ENCODE measurements at places on chromosomes 11 and 22.

DNA sequence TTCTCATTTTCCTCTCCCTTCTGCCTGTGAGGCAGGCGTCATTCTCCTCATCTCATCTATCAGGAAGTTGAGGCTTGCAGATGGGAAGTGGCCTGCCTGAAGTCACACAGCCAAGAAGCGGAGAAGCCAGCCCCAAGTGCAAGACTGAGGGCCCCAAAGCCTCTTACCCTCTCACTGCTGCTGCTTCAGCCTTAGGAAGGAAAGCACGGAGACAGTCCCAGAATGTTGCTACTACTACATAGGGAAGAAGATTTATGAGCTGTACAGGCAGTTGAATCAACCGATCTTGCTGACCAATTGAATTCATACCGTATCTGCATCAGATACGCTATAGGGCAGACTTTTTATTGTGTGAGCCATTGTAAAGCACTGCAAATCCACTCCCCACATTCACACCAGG, 89.0 kb downstream of the CWC15 start:
- no peak for DNase-seq

GRCh38 chr11:9090488-9091043, 833 bp downstream of the SCUBE2 start:
- no peak for DNase-seq

GRCh38 chr11:2690596-2691354, 9.0 kb downstream of the KCNQ1OT1 start:
- no peak for DNase-seq

- DNase-seq = no peak
These were observed 22.5 kb downstream of the CABP7 start for GRCh38 chr22:29742326-29742725.

- no peak for DNase-seq
These were observed 21.8 kb upstream of the OPCML start for GRCh38 chr11:133553885-133554740.

- DNase-seq = no peak
These were observed 1328.9 kb downstream of the BRD1 start for GRCh38 chr22:48498526-48499331.

GRCh38 chr11:86035164-86035563, 33.7 kb downstream of the PICALM start:
- no peak for DNase-seq

DNA sequence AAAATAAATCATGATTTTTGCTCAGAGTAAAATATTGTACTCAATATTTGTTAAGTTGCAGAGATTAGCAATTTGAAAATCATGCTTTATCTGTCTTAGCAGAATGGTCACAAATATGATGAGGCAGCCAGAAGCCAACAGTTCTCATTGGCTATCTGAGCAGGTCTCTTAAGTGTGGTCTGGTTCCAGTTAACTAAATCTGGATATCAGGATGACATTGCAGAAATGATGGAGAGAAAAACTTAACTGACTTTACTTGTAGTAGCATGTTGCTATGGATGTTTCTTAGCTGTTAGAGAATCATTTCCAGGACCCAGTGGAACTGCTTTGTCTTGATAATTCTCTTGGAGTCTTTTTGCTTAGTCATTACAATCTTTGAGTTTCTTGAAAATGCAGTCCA, 1070.3 kb downstream of the JRKL start:
- DNase-seq = no peak

- no peak for DNase-seq
These were observed 264.2 kb downstream of the TMEM135 start for GRCh38 chr11:87301785-87302540.

- no peak for DNase-seq
These were observed 50.3 kb downstream of the TRIOBP start for GRCh38 chr22:37747080-37747714.

- no peak for DNase-seq
These were observed 19.2 kb downstream of the NTM start for GRCh38 chr11:131389582-131389981.

DNA sequence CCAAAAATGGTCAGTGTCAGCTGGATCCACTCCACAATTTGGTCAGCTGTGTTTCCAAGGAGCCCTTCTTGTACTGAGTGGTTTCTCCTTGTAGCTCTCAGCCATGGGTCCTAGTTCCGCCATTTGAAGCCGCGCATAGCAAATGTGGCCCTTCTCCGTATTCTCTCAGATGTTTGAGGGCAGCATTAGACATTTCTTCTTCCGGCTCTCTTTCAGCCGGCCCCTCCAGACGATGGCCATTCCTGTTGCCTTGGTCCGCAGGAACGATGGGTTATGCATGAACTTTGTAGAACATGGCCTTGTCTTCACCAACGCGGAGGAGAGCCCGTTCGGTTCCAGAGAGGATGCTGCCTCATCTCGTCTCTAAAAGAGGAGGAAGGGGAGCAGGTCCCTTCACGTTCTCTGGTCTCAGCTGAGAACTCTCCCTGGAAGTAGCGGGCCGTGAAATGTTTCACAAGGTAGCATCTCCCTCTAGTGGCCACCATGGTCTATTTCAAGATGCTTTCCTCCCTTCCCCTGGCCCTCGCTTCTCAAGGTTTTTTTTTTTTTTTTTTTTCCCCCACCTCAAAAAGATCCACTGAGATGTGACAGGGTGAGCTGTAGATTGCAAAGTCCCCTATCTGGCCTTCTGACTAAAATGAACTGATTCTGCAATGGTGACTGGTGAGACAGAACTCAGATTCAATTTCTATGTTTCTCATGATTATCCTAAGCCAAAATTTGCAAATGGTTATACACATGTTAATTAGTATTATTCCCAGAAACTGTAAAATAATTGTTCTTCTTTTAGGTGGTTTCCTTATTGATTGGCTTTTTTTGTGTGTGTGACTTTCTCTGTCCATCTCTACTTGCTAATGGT, 19.8 kb upstream of the PLET1 start:
- peak; percentile 57 for DNase-seq

DNA sequence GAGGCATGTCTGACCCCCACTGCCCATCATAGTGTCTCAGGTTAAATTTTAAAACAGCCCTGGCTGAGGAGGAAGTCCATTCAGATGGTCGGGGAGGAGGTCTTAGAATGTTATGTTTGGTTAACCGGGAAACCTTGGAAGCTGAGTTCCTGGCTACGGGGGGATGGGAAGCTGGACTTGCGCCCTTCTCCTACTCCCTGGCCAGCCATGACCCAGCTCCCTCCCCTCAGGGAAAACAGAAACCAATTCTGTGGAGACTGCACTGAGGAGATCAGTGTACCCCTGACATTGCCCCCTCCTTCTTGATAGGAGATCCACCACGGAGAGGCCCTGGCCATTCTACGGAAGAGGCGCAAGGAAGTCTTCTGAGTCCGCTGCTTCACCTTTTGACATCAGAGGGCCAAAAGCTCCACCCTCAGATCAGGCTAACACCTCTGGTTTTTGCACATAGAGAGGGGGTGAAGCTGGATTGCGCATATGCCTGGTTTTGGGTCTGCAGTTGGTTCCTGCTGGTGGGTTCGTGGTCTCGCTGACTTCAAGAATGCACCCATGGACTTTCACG, 2.7 kb upstream of the KRTAP5-9 start:
- no peak for DNase-seq

GRCh38 chr11:17762309-17762974, 27.9 kb downstream of the KCNC1 start:
- DNase-seq = no peak

Measured in activated T-cell treated with anti-CD3 and anti-CD28 coated beads for 4 hours (primary cell).